ENCODE measurements at places on chromosomes 6 and 20.
A peak's percentile ranks its signal among the peaks of the same experiment; 100 is the strongest.

DNA sequence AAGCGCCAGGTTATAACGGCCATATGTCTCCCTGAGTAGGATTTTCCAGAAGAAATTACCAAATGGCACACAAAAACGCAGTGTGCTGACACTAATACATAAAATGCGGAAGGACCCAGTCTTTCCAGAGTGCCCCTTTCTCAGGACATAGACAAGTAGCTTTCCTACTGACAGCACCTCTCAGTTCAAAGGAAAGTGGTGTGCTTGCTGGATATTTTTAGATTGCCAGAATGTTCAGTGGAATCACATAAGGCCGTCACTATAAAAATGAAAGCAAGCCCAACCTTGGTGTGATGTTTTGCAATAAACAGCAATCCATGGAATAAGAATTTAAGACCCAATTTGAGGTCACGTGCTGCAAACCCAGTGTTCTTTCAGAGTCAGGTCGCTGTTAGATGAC is 135.5 kb upstream of the AGPAT4 start:
- DNase-seq: no peak

DNA sequence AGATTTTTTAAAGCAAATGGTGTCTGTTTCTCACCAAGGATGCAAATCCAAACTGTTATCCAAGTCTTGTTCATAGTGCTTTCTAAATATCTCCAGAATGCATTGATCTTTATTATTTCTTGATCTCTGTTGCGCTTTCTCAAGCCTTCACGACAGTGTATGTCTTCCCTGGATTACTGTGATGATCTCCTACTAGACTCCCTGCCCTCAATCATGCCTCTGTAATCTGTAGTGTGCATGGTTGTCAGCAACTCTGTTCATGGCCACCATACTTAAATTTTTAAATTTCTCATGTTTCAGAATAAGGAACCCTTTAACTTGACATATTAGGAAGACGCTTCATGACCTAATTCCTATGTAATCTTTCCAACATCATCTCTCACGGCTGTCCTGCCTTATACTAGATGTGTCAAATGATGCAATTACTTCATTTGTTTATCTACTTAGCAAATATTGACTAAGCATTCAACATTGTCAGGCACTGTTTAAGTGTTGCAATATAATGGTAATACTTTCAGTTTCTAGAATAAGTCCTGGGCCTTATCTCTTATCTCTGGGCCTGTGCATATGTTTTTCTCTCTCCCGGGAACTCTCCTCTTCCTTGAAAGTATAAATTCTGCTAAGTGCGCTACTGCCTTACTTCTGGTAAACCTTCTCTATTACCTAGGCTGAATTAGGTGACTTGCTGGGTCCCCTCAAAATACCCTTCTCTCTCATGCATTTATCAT is 25.6 kb upstream of the AHI1 start:
- DNase-seq: peak; percentile 4

DNA sequence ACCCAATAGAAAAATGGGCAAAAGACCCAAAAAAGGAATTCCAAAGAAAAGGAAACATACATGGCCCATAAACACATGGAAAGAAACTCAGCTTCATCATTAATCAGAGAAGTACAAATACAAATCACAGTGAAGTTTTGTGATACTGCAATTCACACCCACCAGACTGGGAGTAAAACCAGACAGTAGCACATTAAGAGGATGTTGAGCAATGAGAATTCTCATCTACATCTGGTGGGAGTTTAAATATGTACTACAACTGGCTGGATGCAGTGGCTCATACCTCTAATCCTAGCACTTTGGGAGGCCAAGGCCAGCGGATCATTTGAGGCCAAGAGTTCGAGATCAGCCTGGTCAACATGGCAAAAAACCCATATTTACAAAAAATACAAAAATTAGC is 125.7 kb upstream of the PHACTR1 start:
- peak; percentile 55 for DNase-seq

- DNase-seq: peak; percentile 98
These were observed 37.4 kb downstream of the ATXN1 start for GRCh38 chr6:16723826-16724225.
